Sigmoid colon (tissue), 7 donors: ENCODE measurements at places on chromosomes 7 and 10. TPM values are rescaled to one million over a fixed set of nuclear protein-coding genes. Genes with fewer than 3 reads are reported as not detected.

- no peaks in the 10 kb centered on the region for H3K36me3 ChIP-seq
- no peaks in the 10 kb centered on the region for H3K4me1 ChIP-seq
- no peaks in the 10 kb centered on the region for H3K27me3 ChIP-seq
- no peak overlapping the region for H3K27ac ChIP-seq
- H3K4me3 ChIP-seq: no peak overlapping the region
Observed at GRCh38 chr10:123704812-123705211, 38.7 kb downstream of the GPR26 start.

DNA sequence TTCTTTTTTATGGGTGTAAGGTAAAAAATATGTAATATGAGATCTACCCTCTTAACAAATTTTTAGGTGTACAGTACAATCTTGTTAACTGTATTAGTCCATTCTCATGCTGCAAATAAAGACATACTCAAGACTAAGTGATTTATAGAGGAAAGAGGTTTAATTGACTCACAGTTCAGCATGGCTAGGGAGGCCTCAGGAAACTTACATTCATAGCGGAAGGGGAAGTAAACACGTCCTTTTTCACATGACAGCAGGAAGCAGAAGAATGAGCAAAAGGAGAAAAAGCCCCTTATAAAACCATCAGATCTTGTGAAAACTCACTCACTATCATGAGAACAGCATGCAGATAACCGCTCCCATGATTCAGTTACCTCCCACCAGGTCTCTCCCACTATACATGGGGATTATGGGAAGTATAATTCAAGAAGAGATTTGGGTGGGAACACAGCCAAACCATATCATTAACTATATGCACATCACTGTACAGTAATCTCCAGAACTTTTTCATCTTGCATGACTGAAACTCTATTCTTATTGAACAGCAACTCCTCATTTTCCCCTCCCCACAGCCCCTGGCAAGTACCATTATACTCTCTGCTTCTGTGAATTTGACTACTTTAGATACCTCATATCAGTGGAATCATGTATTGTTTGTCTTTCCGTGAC lies 127.4 kb downstream of the WNT2 start:
- no peak overlapping the region for H3K27ac ChIP-seq
- H3K4me3 ChIP-seq: no peak overlapping the region
- H3K4me1 ChIP-seq: no peaks in the 10 kb centered on the region
- H3K36me3 ChIP-seq: peaks cover 3% of the 10 kb centered on the region
- no peak for DNase-seq
- H3K27me3 ChIP-seq: no peaks in the 10 kb centered on the region

GRCh38 chr10:7955446-7955845 lies 99.0 kb upstream of the GATA3 start:
- H3K4me1 ChIP-seq: no peaks in the 10 kb centered on the region
- no peaks in the 10 kb centered on the region for H3K27me3 ChIP-seq
- no peak overlapping the region for H3K4me3 ChIP-seq
- DNase-seq: no peak

DNA sequence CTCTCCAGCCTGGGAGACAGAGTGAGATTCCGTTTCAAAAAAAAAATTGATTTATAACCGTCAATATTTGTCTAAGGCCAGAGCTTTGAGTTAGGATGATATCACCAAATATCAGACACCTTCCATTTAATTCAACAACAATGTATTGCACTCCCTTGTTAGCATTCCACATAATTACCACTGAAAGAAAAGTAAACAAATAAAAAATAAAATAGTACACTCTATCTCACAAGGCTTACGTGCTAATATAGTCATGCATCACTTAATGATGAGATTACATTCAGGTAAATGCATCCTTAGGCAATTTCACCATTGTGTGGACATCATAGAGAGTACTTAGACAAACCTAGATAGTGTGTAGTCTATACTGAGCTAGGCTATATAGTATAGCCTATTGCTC lies 127.6 kb upstream of the RHOBTB1 start:
- DNase-seq: no peak
- no peak overlapping the region for H3K27ac ChIP-seq
- no peak overlapping the region for H3K4me3 ChIP-seq
- no peaks in the 10 kb centered on the region for H3K36me3 ChIP-seq
- no peaks in the 10 kb centered on the region for H3K27me3 ChIP-seq

The GPER1 gene
- 4.6 TPM for total RNA-seq

DNA sequence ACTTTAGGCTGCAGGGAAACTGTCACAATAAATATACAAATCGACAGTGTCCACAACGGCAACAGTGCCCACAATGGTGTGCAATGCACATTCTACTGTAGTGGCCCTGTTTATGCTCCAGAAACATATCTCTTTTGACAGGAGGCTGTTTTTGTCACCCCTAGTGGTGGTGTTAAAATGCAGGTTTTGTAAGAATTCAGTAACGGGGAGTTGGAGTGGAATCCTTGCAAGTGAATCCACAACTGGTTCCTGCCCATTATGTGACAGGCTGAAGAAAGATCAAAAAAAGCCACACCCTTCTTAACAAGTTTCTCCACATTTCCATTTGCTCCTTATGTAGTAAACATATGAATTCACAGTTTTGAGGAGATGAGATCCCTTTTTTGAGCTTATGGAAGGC lies 58.5 kb downstream of the BEND7 start:
- no peak overlapping the region for H3K4me3 ChIP-seq
- no peaks in the 10 kb centered on the region for H3K27me3 ChIP-seq
- no peak for DNase-seq
- H3K27ac ChIP-seq: no peak overlapping the region
